Cerebellum (tissue), 4 donors: ENCODE measurements at places on chromosomes 2 and 18.

DNA sequence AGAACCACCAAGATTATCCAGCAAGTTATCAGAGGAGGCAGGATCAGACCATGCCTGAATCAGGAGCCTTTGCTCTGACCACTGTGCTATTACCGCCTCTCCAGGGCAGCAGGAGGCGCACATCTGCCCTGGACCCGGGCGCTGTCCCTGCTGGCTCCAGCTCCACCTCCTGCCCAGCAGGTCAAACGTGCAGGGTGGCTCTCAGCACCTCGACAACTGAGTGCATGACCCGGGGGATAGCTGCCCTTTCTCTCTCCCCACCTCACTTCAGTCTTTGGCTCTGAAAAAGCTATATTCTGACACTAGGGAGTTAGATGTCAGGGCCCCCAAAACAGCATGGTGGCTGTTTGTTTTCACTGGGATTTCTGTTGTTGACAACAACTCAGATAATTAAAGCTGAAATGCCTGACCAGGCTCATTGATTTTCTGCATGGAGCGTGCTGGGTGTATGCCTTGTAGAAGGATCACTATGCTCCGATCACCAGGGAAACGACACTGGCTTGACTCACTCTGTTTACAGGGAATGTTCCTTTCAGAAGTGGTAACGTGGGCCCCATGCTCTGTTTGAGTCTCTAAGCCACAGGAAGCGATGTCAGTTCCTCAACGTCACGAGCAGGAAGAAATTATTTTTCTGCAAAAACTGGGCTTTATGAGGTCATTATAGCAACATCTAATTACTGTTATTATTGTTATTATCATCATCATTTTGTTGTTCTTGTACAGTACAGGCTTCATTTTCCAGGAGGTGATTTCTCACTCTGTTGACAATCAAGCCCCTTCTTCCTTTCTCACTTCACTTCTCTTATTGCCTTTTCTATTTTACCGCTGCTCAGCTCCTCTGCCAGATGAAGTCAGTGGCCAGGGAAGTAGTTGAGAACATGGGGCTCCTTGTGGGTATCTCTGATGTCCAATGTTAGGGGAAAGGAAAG, 125.6 kb downstream of the PLB1 start:
- no peak for DNase-seq

- no peak for DNase-seq
Observed at GRCh38 chr2:221716426-221717303, 144.6 kb upstream of the EPHA4 start.

DNA sequence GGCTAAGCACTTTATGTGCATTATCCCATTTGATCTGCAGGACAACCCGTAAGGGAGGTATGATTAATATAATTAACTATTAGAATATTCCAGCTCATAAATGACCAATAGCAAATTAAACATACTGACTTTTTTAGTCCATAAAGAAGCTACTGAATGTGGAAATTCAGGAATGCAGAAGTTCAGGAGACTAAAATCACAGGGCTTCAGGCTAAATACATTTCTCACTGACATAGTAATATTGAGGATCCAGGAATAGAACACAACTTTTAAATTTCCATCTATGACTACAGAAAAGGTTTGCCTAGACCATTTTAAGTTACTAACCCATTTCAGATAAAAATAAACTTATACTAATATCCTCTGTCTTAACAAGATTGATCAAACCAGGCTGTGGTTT, 97.4 kb upstream of the CCDC195 start:
- DNase-seq = no peak

GRCh38 chr2:73897240-73897583, 4.4 kb downstream of the ACTG2 start:
- no peak for DNase-seq

- no peak for DNase-seq
Observed at GRCh38 chr2:239190361-239190760, 210.5 kb downstream of the HDAC4 start.

- no peak for DNase-seq
Observed at GRCh38 chr18:70234667-70235459, 29.4 kb upstream of the RTTN start.

GRCh38 chr2:53018825-53019425, 748.7 kb upstream of the CHAC2 start:
- no peak for DNase-seq

- DNase-seq = no peak
Observed at GRCh38 chr2:127465258-127465657, 47.0 kb downstream of the PROC start.

- DNase-seq = no peak
Observed at GRCh38 chr2:237900891-237901831, 41.7 kb downstream of the RAMP1 start.

GRCh38 chr2:229350117-229350805, 79.2 kb upstream of the PID1 start:
- no peak for DNase-seq

DNA sequence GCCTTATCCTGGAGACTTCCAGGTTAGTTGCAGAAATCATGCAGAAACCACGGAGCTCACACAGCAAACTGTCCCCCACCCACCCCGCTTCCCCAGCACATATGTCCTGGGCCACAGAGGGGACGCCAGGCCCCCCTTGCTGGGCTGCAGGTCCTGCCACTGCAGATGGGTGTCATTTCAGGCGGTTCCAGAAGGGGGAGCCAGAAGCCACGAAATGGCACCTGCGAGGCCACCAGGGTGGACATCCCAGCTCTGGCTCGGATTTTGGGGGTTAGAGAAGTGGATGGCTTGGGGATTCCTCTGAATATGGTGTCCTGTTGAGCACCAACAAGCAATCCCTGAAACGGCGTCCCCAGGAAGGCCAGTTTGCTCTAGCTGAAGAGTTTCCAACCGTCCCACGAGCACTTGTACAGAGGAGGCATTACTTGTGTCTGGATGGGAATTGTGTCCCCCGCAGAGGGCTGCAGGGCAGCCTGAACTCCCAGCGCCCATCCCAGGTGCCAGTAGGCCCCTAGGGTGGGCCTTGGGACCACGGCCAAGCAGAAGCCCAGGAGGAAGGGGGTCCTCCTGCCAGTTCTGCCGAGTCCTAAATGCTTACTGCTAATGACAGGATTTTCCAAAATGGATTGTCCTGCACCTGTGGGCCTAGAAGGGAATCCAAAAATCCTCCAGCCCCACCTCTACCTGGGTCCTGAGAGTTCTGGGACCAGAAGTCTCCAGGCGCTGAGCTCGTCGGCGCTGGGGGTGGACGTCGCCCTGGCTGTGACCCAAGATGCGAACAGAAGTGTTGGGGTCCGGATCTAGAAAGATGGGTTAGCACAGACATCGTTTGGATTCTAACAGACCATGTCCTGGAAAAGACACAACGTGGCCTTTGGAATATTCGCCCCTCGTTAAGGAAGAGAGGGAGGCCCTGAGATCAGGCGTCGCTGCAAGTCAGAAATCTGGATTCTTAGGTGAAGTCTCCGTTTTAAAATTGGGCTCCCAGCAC, 14.6 kb upstream of the NFATC1 start:
- DNase-seq = peak; percentile 62
